Activated naive CD8-positive, alpha-beta T cell treated with anti-CD3 and anti-CD28 coated beads for 36 hours (primary cell): ENCODE measurements at places on chromosomes 5 and 9. TPM values are rescaled to one million over a fixed set of nuclear protein-coding genes. Genes with fewer than 3 reads are reported as not detected.

Gene PCAT7
- not detected for total RNA-seq

DNA sequence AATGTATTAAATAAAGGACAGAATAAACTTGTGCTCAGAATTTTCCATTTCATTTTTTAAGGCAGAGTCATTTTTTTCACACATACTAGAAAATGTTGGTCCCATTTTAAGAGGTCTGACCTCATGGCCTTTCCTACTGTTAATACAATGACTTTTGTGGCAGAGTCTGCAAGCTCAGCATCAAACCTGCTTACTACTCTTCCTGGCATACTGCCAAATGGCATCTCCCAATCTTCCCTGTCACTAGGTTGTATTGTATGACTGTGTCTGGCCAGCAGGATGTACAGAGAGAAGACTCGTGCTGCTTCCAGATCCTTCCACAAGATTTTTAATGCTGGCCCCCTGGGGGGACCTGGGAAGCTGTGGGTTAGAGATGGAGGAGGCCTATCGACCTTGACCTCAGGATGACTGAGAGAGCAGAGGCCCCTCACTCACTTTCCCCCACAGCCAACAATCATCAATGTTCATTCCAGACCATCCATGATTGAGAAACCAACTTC lies 64.7 kb downstream of the BARX1 start:
- DNase-seq: no peak

Gene HTR4
- not detected for total RNA-seq

GRCh38 chr9:134152022-134152448 lies 12.3 kb downstream of the RNU6ATAC start:
- DNase-seq: no peak
